Jurkat, Clone E6-1 (cell line): ENCODE measurements at places on chromosomes 4 and X.

DNA sequence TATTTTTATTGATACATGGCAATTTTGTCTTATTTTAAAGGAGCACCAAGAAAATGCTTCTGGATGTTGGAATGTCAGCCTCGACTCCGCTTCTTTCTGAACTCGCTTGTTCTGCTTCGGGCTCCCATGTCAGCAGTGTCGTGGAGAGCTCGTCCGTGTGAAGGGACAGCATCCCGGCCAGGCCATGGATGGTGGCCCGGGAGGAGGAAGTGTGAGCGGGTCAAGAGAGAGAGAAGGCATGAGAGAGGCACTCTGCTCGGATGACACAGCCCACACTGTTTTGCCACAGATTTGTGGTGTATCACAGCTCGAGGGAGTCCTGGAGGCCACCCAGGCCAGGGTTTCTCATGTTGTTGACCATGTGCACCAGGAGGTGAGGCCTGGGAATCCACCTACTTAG lies 107.0 kb downstream of the TRAPPC11 start:
- no peak for DNase-seq

GRCh38 chr4:2790583-2791517 lies 2.0 kb upstream of the SH3BP2 start:
- DNase-seq = no peak

- no peak for DNase-seq
These were observed 911 bp upstream of the GPR50 start for GRCh38 chrX:151175283-151176062.

- DNase-seq = no peak
These were observed 212.6 kb upstream of the JADE1 start for GRCh38 chr4:128596853-128597252.

DNA sequence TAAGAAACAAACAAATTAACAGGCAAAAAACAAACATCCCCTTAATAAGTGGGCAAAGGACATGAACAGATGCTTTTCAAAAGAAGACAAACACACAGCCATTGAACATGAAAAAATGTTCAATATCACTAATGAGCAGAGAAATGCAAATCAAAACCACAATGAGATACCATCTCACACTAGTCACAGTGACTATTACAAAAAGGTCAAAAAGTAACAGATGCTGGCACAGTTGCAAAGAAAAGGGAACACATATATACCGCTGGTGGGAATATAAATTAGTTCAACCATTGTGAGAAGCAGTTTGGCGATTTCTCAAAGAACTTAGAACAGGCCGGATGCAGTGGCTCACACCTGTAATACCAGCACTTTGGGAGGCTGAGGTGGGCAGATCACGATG lies 146.1 kb upstream of the NEIL3 start:
- DNase-seq = no peak

GRCh38 chr4:94678896-94679295 lies 78.9 kb upstream of the BMPR1B start:
- no peak for DNase-seq

DNA sequence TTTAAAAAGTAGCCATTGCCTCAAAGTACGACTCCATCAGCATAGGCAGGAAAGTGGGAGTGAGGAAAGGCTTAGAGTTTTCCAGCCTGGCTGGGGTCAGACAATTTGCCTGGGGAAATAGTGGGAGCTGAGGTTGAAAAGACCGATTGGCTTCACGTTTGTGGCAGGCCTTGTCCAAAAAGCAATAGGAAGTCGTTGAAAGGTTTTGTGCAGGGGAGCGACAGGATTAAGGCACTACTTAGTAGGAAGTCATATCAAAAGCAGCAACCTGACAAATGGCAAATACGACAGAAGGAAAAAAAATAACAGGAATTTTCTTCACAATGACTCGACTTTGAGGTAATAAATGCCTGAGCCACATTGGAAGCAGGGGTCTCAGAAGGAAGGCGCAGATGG lies 691 bp upstream of the EREG start:
- DNase-seq = no peak

DNA sequence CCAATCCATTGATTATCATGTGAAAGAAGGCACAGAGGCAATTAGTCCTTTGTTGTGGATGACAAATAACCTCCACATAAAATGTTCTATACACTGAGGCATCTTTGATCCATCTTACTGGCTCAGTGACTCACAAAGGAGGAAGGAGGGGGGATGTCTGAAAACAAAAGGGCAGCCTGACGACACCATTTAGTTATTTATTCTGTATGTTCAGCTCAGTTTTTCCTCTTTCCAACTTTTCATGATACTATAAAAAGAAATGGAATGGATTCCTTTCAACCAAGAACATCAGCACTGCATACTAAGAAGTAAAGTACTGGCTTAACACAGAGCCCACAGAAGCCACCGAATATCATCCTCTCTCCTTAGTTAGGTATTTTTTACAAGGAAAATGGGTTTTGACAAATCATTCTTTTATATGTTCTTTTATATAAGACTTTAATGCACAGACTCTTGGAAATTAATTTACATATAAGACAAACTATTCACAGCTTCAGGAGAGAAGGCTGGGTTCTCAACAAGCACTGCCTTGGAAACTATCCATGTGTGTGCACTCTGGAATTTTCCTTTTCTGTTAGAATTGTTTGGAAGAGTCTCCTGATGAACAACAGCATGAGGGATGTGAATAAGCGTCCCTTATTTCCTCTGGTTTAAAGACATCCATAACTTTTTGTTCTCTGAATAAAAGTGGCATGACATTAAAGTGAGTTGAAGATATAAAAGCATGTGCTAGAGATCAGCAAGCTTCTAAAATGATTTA lies 135.6 kb downstream of the TSPAN5 start:
- no peak for DNase-seq

- DNase-seq = no peak
These were observed 351.9 kb upstream of the FAT1 start for GRCh38 chr4:187075514-187075913.
